ENCODE measurements at places on chromosomes 7 and 10.

- peaks cover 8% of the 10 kb centered on the region for H3K4me1 ChIP-seq
- H3K27ac ChIP-seq: peak overlapping the region; percentile 59
- no peak overlapping the region for H3K4me3 ChIP-seq
- no peaks in the 10 kb centered on the region for H3K36me3 ChIP-seq
These were observed 251.7 kb upstream of the MYO3A start for GRCh38 chr10:25682203-25682851.

DNA sequence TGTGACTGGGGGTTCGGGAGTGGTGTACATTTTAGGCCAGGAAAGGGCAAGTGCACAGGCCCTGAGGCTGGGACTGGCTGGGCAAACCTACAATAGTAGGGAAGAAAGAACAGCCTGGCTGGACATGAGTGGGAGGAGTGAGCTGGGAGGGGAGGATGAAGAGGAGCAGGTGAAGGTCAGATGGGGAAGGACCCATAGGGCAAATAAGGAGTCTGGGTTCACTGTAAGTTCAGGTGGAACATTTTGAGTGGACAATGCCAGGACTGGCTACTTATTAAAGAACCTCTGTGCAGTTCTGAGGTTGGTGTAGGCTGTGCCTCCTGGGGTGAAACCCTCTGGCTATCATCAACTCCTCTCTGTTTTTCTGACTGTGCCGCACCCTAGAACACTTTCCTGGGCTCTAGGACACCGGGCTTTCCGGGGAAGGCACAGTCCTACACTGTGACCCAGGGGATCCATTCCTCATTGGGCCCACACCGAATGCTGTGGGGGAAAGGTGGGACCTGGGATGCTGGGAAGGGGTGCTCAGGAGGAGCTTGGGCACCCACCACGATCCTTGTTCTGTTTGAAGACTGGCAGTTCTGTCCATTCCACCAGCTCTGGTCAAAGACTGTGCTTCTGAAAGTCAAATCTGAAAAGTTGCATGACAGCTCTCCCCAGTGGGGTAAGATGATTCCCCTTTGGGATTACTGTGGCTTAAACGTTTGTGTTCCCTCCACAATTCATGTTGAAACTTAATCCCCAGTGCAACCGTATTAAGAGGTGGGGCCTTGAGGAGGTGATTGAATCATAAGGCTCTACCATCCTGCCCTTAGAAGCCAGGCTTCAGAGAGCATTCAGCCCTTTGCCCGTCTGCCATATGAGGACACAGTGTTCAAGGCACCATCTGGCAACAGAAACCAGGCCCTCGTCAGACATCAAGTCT, 4.0 kb upstream of the MMP21 start:
- no peaks in the 10 kb centered on the region for H3K27me3 ChIP-seq
- no peak overlapping the region for H3K27ac ChIP-seq
- no peaks in the 10 kb centered on the region for H3K4me1 ChIP-seq
- no peaks in the 10 kb centered on the region for H3K36me3 ChIP-seq

GRCh38 chr10:48249004-48249762, 25.3 kb downstream of the FRMPD2 start:
- DNase-seq: no peak
- no peaks in the 10 kb centered on the region for H3K36me3 ChIP-seq
- H3K27ac ChIP-seq: peak overlapping the region; percentile 57
- H3K4me1 ChIP-seq: peaks cover 7% of the 10 kb centered on the region
- no peaks in the 10 kb centered on the region for H3K27me3 ChIP-seq

GRCh38 chr7:1748076-1748838, 78.2 kb downstream of the ELFN1 start:
- peaks cover 7% of the 10 kb centered on the region for H3K4me1 ChIP-seq
- peak overlapping the region; percentile 71 for H3K27ac ChIP-seq
- no peak overlapping the region for H3K4me3 ChIP-seq
- no peak for DNase-seq

DNA sequence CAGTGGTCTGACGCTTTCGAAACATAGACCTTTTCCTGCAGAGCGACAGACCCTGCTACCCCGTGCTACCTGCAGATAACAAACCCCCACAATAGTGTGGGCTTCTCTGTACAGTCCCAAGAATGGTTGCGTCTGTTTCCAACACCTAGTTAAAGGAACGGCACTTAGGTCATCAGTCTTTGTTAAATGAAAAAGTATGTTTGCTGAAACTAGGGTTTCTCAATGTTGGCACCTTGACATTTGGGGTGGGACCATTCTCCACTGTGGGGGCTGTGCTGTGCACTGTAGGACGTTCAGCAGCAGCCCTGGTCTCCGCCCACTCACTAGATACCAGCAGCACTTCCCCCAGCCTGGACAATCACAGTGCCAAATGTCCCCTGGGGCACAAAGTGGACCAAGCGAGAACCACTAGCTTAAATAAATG, 13.7 kb downstream of the TECTB start:
- H3K4me1 ChIP-seq: no peaks in the 10 kb centered on the region

GRCh38 chr10:132455441-132455971, 58.5 kb downstream of the PWWP2B start:
- H3K36me3 ChIP-seq: no peaks in the 10 kb centered on the region
- peak; percentile 60 for DNase-seq
- no peaks in the 10 kb centered on the region for H3K27me3 ChIP-seq
- no peak overlapping the region for H3K4me3 ChIP-seq

DNA sequence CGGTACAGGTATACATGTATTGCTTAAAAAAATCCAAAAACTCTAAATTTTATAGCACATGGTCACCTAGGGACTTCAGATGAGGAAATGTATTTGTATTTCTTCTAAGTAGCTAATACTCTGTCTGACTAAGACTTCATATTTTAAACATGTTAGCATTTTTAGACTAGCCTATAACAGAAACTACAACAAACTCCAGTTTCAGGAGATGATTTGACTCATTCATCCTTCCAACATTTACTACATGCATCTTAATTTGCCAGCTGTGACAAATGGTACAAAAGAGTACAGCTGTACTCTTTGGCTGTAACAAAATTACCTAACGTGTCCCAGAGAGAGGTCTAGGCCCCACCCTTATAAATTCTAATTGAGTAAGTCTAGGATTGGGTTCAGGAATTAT, 22.2 kb downstream of the TMEM209 start:
- DNase-seq: no peak
- H3K27me3 ChIP-seq: no peaks in the 10 kb centered on the region
- peaks cover 84% of the 10 kb centered on the region for H3K36me3 ChIP-seq
- no peak overlapping the region for H3K27ac ChIP-seq

- H3K4me3 ChIP-seq: no peak overlapping the region
- DNase-seq: no peak
- H3K4me1 ChIP-seq: peaks cover 14% of the 10 kb centered on the region
- H3K27me3 ChIP-seq: peaks cover 99% of the 10 kb centered on the region
These were observed 19.3 kb downstream of the UNCX start for GRCh38 chr7:1251796-1252539.

DNA sequence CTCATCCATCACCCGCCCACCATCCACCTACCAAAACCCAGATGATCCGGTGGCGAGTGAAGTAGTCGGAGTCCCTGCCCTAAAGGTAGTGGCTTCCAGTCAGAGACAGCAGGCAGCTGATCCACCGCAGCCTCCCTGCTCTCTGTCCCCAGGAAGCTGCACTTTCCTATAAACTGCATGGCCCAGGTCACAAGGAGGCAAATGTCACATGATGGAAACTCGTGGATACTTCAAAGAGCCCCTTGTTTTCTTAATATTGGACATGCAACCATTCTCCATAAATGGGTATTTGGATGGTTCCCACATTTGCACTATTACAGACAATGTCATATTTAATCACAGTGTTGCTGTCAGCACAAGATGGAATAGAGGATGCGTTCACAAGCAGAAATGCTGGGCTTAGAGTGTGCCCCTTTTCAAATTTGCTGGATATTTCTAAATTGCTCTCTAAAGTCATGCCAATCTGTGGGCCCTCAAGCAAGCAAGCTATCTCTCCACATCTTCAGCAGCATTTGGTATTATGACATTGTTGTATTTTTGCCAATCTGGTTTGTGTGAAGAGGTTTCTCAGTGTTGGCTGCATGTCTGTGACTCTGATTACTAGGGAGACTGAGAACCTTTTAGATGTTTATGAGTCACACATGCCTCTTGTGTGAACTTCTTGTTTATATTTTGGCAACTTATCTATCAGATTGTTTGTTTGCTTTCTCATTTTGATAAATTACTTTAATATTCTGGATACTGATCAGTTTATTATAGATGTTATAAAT, 822.0 kb downstream of the TNS3 start:
- H3K27me3 ChIP-seq: no peaks in the 10 kb centered on the region
- no peaks in the 10 kb centered on the region for H3K36me3 ChIP-seq
- no peak overlapping the region for H3K27ac ChIP-seq
- H3K4me1 ChIP-seq: no peaks in the 10 kb centered on the region

DNA sequence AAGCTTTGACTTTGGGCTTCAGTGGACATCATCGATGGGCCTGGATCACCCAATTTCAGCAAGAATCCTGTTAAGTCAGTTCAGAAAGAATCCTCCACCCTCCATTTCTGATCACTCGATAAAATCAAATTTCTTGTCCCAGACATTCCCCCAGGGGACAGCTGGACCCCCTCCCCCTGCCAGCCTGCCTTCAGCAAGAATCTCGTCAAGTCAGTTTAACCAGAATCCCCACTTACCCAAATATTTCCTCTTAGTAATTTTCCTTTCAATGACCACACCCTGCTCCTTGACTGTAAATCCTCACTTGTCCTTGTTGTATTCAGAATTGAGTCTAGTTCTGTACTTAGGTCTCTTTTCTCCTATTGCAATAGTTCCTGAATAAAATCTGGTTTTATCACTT, 766.9 kb downstream of the XPNPEP1 start:
- DNase-seq: no peak
- H3K27ac ChIP-seq: no peak overlapping the region
- no peaks in the 10 kb centered on the region for H3K4me1 ChIP-seq
- H3K36me3 ChIP-seq: no peaks in the 10 kb centered on the region

DNA sequence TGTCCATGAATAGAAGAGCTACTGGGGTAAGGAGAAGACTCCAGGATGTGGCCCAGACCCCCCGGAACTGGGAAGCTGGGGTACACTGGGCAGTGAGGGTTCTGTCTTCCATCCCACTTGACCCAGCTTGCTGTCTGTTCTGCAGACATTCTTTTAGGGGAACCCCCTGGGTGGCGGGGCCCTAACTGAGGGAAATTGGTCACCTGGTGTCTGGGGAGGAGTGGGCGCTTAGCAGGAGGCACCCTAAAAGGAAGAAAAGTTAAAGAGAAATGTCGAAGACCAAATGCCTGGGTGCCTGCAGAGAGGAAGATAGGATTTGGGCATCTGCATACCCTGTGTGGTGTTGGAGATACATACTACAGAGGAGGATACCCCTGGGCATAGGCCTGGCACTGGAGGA, 1.0 kb downstream of the AP1S1 start:
- no peak overlapping the region for H3K27ac ChIP-seq
- peaks cover 34% of the 10 kb centered on the region for H3K36me3 ChIP-seq
- no peak for DNase-seq
- H3K4me3 ChIP-seq: peak overlapping the region; percentile 92
- H3K27me3 ChIP-seq: peaks cover 3% of the 10 kb centered on the region

DNA sequence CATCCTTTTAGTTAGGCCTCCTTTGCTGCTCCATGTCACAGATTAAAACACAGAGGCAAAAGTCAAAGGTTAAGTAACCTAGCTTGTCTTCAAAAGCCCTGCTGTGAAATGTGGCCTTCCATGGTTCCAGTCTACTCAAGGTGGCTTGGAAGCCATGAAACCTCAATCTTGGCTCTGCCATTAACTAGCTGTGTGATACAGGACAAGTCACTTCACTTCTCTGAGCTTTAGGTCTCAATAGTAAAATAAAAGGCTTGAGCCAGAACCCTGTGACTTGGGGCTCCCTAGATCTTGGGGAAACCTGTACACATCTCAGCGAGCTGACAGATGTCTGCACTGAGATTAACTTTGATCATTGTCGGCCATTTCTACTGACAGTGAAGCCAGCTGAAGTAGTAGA, 48.0 kb upstream of the KMT2E start:
- H3K4me1 ChIP-seq: peaks cover 40% of the 10 kb centered on the region
- no peak for DNase-seq
- no peaks in the 10 kb centered on the region for H3K36me3 ChIP-seq
- H3K27me3 ChIP-seq: no peaks in the 10 kb centered on the region
- H3K27ac ChIP-seq: no peak overlapping the region
- H3K4me3 ChIP-seq: no peak overlapping the region

- peak within 1 kb of the TSS; percentile 48 for H3K4me3 ChIP-seq
- H3K27ac ChIP-seq: no peak within 1 kb of the TSS
- DNase-seq: no peak
- H3K27me3 ChIP-seq: peaks cover 42% of the 10 kb centered on the region
These were observed at the start of gene KLF14 for GRCh38 chr7:130733931-130734814. TSS of gene KLF14 (minus strand) at chr7:130734207. CDS start at chr7:130734033, 174 bp downstream.

DNA sequence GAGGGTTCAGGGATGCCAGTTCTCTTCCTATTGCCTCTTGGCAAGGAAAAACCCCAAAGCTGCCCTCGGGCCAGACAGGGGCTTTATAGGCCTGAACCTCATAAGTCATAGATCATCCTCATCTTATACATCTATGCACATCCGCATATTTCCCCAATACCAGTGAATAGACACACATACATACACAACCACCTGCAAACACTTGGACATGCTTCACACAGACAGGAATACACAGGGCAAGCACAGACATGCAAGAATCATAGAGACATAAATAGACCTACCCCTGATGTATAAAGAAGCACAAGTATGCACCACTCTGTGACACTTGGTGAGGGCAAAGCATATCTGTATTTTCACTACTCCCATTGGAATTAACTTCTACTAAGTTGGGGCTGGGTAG, 30.7 kb downstream of the MBL2 start:
- no peak overlapping the region for H3K4me3 ChIP-seq
- no peaks in the 10 kb centered on the region for H3K36me3 ChIP-seq
- no peaks in the 10 kb centered on the region for H3K27me3 ChIP-seq

GRCh38 chr10:116160271-116160670, 112.7 kb downstream of the GFRA1 start:
- no peak for DNase-seq
- no peak overlapping the region for H3K4me3 ChIP-seq
- H3K36me3 ChIP-seq: no peaks in the 10 kb centered on the region
- no peak overlapping the region for H3K27ac ChIP-seq
- H3K4me1 ChIP-seq: no peaks in the 10 kb centered on the region

GRCh38 chr7:39644170-39644569, 20.8 kb downstream of the RALA start:
- H3K27me3 ChIP-seq: no peaks in the 10 kb centered on the region
- no peaks in the 10 kb centered on the region for H3K36me3 ChIP-seq

GRCh38 chr10:59099481-59099880, 77.0 kb upstream of the PHYHIPL start:
- no peaks in the 10 kb centered on the region for H3K4me1 ChIP-seq
- DNase-seq: no peak
- no peak overlapping the region for H3K27ac ChIP-seq
- H3K27me3 ChIP-seq: no peaks in the 10 kb centered on the region
- no peak overlapping the region for H3K4me3 ChIP-seq
- H3K36me3 ChIP-seq: no peaks in the 10 kb centered on the region

All from heart left ventricle (tissue), 16 donors.